ENCODE measurements at places on chromosomes 1 and 21.

GRCh38 chr1:115829023-115829674 lies 11.8 kb downstream of the NHLH2 start:
- no peak for DNase-seq

DNA sequence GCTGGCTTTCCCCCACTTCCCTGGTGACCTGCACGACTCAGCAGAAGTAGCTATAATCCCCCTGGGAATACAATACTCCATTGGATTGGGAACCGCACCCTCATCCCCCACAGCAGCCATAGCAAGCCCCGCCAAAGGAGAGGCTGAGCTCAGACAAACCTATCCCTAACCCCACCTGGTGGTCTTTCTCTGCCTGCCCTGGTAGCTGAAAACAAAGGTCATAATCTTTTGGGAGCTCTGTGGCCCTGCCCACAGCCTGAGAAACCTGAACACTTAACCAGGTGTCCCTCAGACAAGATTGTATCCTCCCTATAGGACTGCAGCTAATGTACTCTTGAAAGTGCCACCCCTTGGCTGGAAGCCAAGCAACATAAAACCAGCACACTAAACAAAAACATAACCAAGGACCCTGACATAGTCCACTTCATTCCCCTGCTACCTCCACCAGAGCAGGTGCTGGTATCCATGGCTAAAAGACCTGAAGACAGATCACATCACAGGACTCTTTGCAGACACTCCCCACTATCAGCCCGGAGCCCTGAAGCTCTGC lies 71.6 kb upstream of the RUNX1 start:
- no peak for DNase-seq

DNA sequence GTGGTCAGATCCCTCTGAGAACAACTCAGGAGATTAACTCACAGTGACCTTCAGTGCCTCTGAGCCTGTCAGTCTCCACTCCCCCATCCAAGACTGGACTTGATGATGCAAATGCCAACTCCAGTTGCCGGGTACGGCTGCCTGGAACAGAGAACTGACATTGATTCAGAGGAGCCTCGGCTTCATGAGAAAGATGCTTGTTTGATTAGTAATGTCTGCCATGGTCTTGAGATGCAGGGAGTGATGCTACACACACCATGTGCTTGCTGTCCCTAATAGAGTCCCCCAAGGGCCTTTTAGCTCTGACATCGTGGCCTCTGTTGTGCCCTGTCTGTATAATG lies 51.8 kb upstream of the LRP8 start:
- no peak for DNase-seq

DNA sequence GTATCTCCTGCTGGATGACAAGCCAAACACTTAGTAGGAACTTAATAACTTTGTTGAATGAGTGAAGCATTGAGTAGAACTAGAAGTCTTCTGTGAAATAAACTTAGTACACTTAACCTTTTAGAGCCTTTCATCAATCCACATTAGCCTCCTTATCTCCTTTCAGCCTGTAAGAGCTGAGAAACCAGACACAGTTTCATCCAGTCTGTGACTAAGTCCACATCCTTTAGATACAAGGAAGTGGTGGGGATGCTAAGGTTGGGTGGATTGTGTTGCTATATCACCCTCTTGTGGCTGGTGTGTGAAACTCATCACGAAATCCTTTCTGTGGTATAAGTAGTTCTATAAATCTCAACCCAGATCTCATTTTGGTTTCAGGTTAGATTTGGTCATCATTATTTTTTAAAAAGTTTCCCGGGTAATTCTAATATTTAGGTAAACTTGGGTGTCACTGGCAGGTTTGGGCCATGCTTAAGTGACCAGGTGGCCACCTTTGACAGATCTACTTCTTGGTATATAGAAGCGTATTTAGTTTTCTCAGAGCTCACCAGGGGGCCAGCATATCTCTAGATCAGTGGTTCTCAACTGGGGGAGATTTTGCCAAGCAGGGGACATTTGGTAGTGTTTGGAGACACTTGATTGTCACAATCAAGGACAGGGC lies 27.8 kb upstream of the CD84 start:
- DNase-seq: no peak

DNA sequence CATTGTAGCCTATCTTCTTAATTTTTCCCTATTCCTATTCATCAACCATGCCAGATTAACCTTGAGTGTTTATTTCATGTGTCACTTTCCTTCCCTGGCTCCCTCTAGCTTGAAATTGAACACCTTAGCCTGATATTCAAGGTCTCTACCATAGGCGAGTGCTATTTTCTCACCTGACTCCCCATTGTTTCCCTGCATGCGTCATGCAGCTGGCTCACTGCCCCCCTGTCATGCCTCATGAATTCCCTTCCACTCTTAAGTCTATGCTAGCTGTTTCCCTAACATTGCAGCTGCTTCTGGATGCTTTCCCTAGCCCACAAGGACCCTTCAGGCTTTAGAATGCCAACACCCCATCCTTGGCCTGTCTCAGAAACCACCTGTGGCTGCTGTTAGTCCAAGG lies 56.7 kb upstream of the CD1D start:
- no peak for DNase-seq

GRCh38 chr1:113983826-113984225 lies 4.6 kb downstream of the OLFML3 start:
- DNase-seq: no peak

DNA sequence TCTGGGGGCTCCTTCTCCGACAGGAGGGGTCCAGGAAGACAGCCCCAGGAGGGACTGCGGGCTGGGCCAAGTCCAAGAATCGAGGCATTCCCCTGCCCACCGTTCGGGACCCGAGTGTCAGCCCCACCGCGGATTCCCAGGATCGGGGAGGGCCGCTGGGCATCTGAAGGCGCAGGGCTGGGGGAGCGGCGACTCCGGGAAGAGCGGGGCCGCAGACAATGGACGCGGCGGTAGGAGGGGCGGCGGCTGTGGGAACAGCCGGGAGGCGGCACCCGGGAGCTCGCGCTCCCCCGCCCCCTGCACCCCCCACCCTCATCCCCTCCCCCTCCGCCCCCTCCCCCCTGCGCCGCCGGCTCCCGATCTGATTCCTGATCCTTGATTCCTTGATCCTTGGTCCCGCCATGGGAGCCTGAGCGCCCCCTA lies at the start of gene VANGL2:
Gene VANGL2 (plus strand): TSS at position 342 of the 423 bp plus-strand sequence. CDS start 15,274 bp downstream, outside the sequence.
- DNase-seq: peak; percentile 52

DNA sequence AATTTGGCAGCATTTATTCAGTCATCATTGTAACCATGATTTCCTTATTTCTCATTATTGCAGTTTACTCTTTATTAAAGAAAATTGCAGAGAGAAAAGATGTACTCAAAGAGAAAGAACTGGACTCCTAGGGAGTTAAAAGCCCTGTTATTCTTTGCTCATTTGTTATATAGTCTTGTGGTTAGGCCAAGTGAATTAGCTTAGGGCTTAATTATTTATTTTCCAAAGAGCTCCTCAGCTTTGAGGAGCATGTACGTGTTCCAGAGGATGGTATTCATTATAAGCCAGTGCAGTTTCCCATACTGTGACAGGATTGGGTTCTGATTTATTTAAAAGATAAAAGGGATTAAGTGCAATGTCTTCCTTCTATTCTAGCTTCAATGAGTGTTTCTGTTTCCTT lies 86.4 kb downstream of the GPR161 start:
- no peak for DNase-seq

- DNase-seq: no peak
These were observed 15.9 kb downstream of the SAMD11 start for GRCh38 chr1:939511-940106.

DNA sequence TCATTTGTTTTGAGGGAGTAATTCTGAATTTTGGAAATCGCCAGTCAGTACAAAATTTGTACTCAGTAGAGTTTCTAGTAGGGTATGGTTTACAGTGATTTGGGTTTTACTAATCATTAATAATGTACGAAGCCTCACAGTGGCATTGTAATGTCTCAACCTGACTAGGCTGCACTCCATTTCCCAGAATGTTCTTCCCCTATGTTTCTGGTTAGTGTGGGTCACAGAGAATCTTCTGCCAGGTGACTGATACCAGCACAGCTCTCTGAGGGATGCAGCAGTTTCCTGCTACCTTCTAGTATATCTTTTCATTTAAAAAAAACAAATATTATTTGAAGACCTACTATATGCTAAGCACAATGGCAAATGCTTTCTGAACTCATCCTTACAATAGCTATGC lies 112.9 kb downstream of the PTPN14 start:
- DNase-seq: no peak

DNA sequence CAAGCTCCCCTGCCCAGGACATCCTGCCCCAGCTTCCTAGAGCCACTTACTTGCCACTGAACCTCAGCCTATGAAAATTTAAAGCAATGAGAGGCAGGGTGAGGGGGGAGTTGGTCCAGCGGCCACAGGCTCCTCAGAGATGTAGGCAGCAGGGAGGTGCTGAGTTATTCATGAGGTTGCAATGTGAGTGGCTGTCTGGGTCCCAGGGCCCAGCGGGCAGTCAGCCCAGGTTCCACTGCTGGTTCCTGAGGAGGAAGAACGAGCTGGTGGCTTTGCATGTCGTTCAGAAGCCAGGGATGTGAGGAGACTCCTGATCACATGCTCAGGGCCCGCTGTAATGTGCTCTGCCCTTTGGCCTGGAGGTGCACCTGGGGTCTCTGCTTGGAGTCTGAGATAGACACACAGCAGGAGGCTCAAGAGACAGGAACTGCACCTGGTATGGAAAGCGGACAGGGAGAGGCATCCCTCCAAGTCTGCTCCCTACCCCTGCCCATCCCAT lies at the start of gene KNCN:
Gene KNCN (minus strand): TSS at position 51 of the 499 bp plus-strand sequence. CDS start 432 bp downstream, outside the sequence.
- no peak for DNase-seq

GRCh38 chr1:225917536-225917935 lies 6.5 kb downstream of the PYCR2 start:
- no peak for DNase-seq

DNA sequence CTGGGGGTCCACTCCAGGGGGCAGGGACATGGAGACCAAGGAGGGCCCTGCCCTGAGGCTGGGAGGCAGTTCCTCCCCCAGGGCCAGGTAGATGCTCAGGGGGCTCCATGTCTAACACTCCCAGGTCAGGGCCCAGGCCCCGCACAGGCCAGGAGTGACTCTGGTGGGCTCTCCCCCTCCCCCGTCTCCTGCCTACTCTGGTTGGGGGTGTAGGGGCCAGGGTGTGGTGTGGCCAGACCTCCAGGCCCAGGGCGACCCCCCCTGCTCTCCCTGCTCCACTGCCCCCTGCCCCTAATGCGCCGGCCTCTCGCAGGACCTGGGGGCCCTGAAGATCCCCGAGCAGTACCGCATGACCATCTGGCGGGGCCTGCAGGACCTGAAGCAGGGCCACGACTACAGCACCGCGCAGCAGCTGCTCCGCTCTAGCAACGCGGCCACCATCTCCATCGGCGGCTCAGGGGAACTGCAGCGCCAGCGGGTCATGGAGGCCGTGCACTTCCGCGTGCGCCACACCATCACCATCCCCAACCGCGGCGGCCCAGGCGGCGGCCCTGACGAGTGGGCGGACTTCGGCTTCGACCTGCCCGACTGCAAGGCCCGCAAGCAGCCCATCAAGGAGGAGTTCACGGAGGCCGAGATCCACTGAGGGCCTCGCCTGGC lies 19.7 kb upstream of the CCDC27 start:
- no peak for DNase-seq

DNA sequence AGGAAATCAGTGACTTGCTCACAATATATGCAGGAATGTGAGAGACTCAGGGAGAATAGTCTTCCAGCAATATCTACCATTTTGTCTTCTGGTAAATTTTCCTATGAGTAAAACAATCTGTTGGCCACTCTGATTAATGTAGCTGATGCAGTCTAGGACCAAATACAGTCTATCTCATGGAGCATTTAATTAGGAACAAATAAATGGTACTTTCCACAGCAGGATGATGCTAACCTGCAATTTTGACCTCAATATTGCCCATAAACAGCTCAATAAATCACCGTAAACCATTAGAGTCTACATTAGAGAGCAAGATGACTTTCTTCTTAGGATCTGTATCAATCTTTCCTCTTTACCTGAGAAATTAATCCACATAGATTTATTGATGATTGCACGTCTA lies 567.7 kb upstream of the B3GALT2 start:
- DNase-seq: no peak

GRCh38 chr1:154407198-154408091 lies 2.3 kb downstream of the IL6R start:
- peak; percentile 39 for DNase-seq

- peak; percentile 43 for DNase-seq
These were observed 48.5 kb upstream of the SLC25A33 start for GRCh38 chr1:9490605-9491339.

GRCh38 chr1:64073705-64074104 lies 129.7 kb upstream of the UBE2U start:
- DNase-seq: no peak

- DNase-seq: no peak
These were observed 511 bp downstream of the EFNA3 start for GRCh38 chr1:155079210-155079486.

- no peak for DNase-seq
These were observed 8.6 kb downstream of the ADAMTSL4 start for GRCh38 chr1:150557813-150558212.

DNA sequence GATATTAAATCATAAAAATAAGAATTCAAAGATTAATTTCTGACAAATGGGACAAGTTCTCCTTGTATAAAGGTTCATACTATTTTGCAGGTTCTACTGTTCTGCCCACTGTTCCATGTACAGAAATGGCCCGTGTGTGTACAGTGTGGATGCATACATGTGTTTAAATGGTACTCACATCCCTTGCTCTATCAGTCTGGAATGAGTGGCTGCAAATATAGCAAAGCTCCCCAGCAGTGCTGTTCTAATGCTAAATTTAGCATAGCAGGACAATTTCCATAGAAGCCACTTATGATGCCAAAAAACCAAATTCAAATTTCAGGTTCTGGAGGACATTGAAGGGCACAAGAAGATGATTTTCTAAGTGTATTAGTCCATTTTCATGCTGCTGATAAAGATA lies 9.4 kb upstream of the SEC16B start:
- no peak for DNase-seq

- no peak for DNase-seq
These were observed 72.2 kb downstream of the TDRD5 start for GRCh38 chr1:179663810-179664209.

GRCh38 chr21:43905726-43906455 lies 40.9 kb downstream of the AGPAT3 start:
- no peak for DNase-seq

DNA sequence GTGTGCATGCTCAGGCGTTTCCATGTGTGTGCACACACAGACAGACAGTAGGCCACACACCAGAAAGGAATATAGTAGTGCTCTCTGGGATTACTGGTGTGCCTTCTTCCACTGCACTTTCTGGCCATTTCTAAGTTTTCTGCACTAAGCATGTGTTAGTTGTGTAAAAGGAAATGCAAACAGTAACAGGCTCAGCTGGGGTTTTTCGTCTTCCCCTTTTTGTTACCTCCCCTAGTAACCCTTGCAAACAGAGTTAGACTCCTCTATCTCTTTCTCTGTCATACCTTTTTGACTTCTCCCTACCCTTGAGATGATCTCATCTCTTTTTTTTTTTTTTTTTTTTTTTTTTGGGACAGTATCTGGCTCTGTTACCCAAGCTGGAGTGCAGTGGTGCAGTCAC lies 196.3 kb downstream of the SDCCAG8 start:
- DNase-seq: no peak

All from substantia nigra (tissue), 51 donors.